K562 (cell line): ENCODE measurements at places on chromosomes 3 and 15. TPM values are rescaled to one million over a fixed set of nuclear protein-coding genes. Genes with fewer than 3 reads are reported as not detected.

GRCh38 chr15:59294574-59295260 lies 78.0 kb downstream of the MYO1E start:
- H3K27ac ChIP-seq = no peak overlapping the region
- no peaks in the 10 kb centered on the region for H3K4me1 ChIP-seq
- peaks cover 33% of the 10 kb centered on the region for H3K27me3 ChIP-seq
- DNase-seq = no peak

Gene CSTA
- total RNA-seq = 0.44 and 1.0 TPM in 2 replicates

GRCh38 chr3:70000028-70000410 lies 486 bp downstream of the SAMMSON start:
- peak overlapping the region; percentile 53 for H3K4me3 ChIP-seq
- peak; percentile 10 for DNase-seq
- peak overlapping the region; percentile 79 for H3K27ac ChIP-seq
- no peaks in the 10 kb centered on the region for H3K36me3 ChIP-seq
- H3K27me3 ChIP-seq = no peaks in the 10 kb centered on the region

Gene ARHGEF26
- total RNA-seq = 0.11 and 0.34 TPM in 2 replicates

DNA sequence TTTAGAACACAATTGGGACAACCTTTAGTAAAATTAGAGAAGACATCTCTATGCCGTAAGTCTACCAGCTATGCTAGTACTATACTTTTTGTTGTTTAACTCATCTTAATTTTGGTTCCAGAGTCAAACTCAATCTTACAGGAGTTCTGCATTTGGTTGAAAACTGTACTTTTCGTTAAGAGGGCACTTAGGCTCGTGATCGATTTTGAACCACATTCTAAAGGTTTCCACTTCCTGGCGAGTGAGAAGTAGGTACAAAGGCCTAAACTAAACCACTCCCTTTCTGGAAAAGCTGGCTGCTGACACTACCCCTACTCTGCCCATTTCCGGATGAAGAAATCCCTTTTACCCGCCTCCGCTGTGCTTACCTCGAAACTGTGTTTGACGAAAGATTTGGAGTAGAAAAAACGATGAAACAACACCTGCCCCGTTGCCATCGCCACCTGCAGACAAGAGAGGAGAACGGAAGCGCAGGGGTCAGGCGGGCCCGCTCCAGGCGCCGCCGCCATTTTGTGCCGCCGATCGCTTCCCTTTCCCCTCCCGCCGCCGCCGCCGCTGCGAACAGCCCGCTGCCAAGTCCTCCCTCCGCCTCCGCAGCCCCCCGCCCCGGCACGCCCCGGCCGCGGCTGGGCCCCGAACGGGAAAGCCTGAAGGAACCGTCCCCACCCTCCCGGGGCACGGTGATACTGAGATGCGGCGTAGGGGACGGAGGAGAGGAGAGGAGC lies 748 bp downstream of the CCNL1 start:
- H3K4me3 ChIP-seq = peak overlapping the region; percentile 91
- H3K36me3 ChIP-seq = peaks cover 51% of the 10 kb centered on the region
- no peak for DNase-seq
- H3K27me3 ChIP-seq = no peaks in the 10 kb centered on the region
- H3K27ac ChIP-seq = peak overlapping the region; percentile 96

Gene WWTR1
- total RNA-seq = 0.47 and 0.60 TPM in 2 replicates

Gene ZMYND10
- 1.1 and 1.3 TPM in 2 replicates for total RNA-seq

Gene SUSD5
- not detected in 2 replicates for total RNA-seq

- no peak for DNase-seq
- H3K36me3 ChIP-seq = peaks cover 80% of the 10 kb centered on the region
- no peak overlapping the region for H3K4me3 ChIP-seq
- H3K4me1 ChIP-seq = no peaks in the 10 kb centered on the region
Observed at GRCh38 chr3:155938409-155938808, 68.0 kb downstream of the GMPS start.

DNA sequence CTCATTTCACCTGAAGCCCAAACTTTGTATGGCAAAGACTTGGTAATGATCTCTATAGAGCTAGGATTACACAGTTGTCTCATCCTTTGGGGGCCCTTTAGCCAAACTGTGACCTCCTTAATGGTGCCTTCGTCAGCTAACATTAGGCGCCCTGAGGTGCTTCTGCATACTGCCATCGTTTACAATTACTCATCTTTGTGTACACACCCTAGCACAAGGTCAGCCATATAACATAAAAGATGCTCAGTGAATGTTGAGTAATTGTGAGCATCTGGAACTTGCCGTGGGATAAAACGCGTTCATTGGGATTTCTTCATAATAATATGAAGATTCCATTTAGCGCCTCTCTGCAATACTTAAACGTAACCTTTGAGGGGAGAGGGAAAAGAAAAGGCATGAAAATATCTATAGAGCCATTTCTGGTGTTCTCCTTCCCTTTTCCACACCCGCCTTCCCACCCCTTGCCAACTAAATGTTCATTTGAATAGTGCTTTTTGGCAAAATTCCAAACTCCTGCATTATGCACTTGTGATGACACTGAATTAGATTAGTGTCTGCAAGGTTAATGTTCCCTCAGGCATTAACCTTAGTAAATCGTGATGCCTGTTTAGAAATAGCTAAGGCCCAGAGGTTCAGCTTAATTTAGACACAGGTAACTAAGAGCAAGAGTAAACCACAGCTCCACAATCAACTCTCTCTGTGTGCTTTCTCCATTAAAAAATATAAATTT lies 990 bp upstream of the ZNF148 start:
- H3K4me1 ChIP-seq = no peaks in the 10 kb centered on the region; the same call in 1 of the 2 replicates
- H3K4me3 ChIP-seq = peak overlapping the region; percentile 85
- H3K27ac ChIP-seq = peak overlapping the region; percentile 86
- DNase-seq = no peak

DNA sequence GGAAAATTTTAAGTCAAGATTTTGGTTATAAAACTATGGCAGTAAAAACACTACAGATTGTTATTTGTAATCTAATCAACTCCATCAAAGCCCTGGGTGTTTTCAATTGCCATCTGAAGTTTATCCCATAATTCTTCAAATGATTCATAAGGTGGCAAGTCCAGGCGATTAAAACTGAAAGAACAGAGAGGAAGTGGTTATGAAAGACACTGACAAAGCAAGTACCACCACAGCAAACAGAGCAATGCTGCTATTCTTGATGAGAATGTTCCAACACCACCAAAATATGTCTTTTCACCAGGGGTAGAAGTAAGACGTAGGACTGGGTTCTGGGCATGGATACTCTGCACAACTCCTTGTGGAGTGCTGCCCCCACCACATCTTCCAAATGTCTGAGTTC lies 86.9 kb upstream of the PRTG start:
- H3K4me3 ChIP-seq = no peak overlapping the region
- DNase-seq = no peak
- no peaks in the 10 kb centered on the region for H3K27me3 ChIP-seq
- no peaks in the 10 kb centered on the region for H3K4me1 ChIP-seq
- H3K36me3 ChIP-seq = no peaks in the 10 kb centered on the region

Gene KBTBD12
- not detected in 2 replicates for total RNA-seq

- H3K36me3 ChIP-seq = peaks cover 5% of the 10 kb centered on the region; the same call in 1 of the 3 replicates
- no peaks in the 10 kb centered on the region for H3K27me3 ChIP-seq
- DNase-seq = no peak
- H3K4me3 ChIP-seq = no peak overlapping the region
Observed at GRCh38 chr15:63887630-63888029, 53.9 kb upstream of the HERC1 start.

DNA sequence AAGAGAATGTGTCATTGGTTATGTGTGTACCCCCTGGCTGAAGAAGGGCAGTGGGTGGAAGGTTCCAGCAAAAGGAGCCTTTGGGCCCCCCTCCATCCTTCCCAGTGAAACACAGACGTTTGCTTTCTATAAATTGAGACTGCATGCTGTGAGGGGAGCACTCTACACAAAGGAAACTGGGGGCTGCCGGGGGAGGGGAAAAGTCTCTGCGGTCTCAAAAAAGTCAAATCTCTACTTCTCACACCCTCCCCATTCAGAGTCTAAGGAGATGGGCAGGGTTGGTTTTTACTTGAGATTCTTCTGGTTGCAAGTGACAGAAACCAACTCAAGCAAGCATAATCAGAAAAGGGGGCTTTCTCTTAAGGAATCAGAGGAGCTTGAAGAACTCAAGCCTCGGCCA lies 50.1 kb upstream of the TLE3 start:
- no peak overlapping the region for H3K4me3 ChIP-seq
- no peak for DNase-seq
- no peak overlapping the region for H3K27ac ChIP-seq
- no peaks in the 10 kb centered on the region for H3K36me3 ChIP-seq
- H3K4me1 ChIP-seq = peaks cover 9% of the 10 kb centered on the region; the same call in 2 of the 3 replicates

Gene LRRN1
- 0.11 and 0.25 TPM in 2 replicates for total RNA-seq

Gene PIERCE2
- 2.0 and 3.1 TPM in 2 replicates for total RNA-seq

Gene PRC1
- total RNA-seq = 150 and 181 TPM in 2 replicates

- no peaks in the 10 kb centered on the region for H3K36me3 ChIP-seq
- DNase-seq = no peak
- H3K4me1 ChIP-seq = no peaks in the 10 kb centered on the region
- no peak overlapping the region for H3K27ac ChIP-seq
- no peaks in the 10 kb centered on the region; the same call in 1 of the 2 replicates for H3K27me3 ChIP-seq
- H3K4me3 ChIP-seq = no peak overlapping the region
Observed at GRCh38 chr15:100544338-100544841, 15.6 kb upstream of the CERS3 start.

DNA sequence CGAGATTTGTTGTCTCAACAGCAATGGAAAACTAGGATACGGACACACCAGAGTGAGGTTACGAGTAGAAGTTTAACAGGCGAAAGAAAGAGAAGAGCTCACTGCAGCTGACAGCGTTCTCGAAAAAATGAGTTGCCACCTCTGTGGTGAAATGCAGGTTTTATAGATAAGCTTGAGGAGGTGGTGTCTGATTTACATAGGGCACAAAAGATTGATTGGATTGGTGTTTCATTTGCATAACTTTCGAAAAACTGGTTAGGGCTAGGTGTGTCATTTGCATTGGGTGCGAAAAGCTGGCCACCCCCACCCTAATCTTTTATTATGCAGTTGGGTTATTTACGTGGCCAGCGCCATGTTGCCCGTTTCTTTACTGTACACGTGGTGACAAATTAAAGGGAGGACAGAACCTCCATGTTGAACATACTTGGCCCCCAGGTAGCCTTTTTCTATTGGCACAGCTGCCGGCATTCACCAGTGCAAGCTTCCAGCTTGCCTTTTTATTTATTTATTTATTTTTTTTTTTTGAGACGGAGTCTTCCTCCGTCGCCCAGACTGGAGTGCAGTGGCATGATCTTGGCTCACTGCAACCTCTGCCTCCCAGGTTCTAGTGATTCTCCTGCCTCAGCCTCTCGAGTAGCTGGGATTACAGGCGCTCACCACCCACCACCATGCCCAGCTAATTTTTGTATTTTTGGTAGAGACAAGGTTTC lies 8.3 kb downstream of the IFT122 start:
- H3K27ac ChIP-seq = peak overlapping the region; percentile 72
- peak; percentile 43 for DNase-seq
- peaks cover 7% of the 10 kb centered on the region; the same call in 1 of the 3 replicates for H3K36me3 ChIP-seq
- H3K4me3 ChIP-seq = peak overlapping the region; percentile 31
- H3K4me1 ChIP-seq = peaks cover 56% of the 10 kb centered on the region

Gene NMB
- 0.16 and 0.25 TPM in 2 replicates for total RNA-seq

DNA sequence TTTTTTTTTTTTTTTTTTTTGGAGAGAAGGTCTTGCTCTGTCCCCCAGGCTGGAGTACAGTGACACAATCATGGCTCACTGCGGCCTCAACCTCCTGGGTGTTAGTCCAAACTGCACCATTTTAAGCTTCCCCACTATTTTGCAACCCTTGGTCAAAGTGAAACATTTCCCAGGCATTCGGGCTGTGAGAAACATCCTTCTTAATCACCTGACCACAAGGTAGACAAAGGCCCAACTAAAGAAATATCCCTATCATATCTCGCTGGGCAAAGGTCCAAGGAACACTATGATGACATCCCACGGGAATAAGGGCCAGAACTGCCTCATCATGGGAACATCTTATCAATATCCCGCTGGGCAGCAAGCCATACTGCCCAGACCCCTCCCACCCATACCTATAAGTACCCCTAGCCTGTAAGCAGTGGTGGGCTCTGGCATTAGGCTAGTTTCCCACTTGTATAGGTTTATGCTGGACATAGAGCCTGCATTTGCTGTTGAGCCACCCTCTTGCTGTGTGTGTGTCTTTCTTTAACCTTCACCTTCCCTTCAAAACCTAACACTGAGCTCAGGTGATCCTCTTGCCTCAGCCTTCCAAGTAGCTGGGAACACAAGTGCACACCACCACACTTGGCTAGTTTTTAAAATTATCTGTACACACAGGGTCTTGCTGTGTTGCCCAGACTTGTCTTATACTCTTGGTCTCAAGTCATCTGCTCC lies 95.2 kb downstream of the SEMA5B start:
- no peaks in the 10 kb centered on the region for H3K36me3 ChIP-seq
- no peak overlapping the region for H3K27ac ChIP-seq

DNA sequence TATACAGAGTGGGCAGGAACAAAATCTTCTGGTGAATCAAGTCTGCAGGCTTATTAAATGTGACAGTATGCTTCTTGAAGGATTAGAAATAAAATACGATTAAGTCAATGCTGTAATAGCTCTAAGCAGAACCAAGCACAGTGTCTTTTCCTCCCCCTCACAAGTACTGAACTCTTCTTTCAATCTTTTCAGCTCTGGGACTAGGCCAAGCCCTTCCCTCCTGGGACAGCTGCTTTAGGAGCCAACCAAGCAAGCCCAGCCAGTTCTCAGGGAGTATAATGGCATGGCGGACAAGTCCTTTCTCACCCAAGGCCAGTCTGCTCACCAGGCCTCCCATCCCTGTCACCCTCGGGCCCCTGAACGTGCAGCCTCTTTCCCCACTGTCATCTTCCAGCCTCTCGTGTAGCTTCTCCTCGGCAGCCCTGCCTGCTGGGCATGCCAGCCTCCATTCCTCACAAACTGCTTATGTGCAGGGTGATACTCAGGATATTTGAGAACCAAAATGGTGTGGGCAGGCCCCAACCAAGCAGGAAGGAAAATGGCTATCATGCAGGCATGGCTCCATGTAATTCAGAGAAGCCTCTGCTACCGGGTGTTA lies 8.4 kb upstream of the PPP1R2 start:
- H3K4me1 ChIP-seq = no peaks in the 10 kb centered on the region
- no peak for DNase-seq
- no peak overlapping the region for H3K27ac ChIP-seq
- peaks cover 4% of the 10 kb centered on the region; the same call in 1 of the 3 replicates for H3K27me3 ChIP-seq
- H3K4me3 ChIP-seq = no peak overlapping the region

Gene GTPBP8
- 20.7 and 21.1 TPM in 2 replicates for total RNA-seq

DNA sequence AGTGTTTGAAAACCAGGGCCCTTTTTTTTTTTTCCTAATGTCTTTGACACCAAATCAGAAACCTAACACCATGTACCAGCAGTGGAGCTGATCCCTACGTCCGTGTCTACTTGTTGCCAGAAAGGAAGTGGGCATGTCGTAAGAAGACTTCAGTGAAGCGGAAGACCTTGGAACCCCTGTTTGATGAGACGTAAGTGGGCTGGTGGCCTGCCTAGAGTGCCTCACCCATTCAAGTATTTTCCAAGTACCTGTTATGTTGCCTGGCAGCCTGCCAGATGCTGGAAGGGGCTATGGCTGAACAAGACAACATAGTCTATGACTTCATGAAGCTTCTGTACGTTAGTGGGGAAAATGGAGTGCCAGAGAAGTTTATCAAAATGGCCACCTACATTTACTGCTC lies 39.7 kb downstream of the ESYT3 start:
- no peaks in the 10 kb centered on the region; the same call in 2 of the 3 replicates for H3K4me1 ChIP-seq
- H3K27ac ChIP-seq = no peak overlapping the region
- DNase-seq = no peak
- no peak overlapping the region for H3K4me3 ChIP-seq
- H3K36me3 ChIP-seq = no peaks in the 10 kb centered on the region
